HT-29 (cell line): ENCODE measurements at places on chromosomes 16 and 17. TPM values are rescaled to one million over a fixed set of nuclear protein-coding genes. Genes with fewer than 3 reads are reported as not detected.

Gene CPNE7
- total RNA-seq = 16.5 and 23.8 TPM in 2 replicates

Gene NMRAL1
- 81.3 and 109 TPM in 2 replicates for total RNA-seq

Gene CTRL
- total RNA-seq = 2.2 and 3.5 TPM in 2 replicates

Gene SCIMP
- total RNA-seq = not detected in 2 replicates
